MM.1S (cell line): ENCODE measurements at places on chromosomes 2 and 18.

GRCh38 chr2:51028829-51029228 lies 3.1 kb downstream of the NRXN1 start:
- DNase-seq, result no peak

DNA sequence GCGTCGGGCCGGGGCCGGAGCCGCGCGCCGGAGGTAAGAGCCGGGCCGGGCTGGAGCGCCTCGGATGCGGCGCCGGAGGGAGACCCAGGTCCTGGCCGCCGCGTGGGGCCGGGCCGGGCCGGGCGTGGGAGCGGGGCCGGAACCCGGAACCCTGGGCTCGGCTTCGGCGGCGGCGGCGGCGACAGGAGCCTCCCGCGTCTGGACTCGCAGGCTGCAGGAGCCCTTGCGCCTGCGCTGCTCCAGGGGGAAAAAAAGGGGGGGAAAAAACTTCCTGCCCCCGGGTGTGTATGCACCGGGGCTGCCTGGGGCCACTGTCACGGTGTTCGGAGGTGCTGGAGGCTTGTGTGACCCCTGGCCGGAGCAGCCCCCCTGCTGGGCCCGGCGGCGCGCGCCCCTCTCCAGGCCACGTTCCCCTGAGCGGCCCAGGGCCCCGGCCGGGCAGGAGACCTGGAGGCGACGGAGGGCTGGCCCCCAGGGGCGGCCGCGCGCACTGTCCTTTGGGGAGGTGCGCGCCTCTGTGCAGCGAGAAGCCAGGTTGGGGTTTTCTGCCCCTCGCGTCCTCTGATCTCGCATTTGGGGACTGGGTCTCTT lies 864 bp downstream of the KLHL29 start:
- DNase-seq, result no peak

DNA sequence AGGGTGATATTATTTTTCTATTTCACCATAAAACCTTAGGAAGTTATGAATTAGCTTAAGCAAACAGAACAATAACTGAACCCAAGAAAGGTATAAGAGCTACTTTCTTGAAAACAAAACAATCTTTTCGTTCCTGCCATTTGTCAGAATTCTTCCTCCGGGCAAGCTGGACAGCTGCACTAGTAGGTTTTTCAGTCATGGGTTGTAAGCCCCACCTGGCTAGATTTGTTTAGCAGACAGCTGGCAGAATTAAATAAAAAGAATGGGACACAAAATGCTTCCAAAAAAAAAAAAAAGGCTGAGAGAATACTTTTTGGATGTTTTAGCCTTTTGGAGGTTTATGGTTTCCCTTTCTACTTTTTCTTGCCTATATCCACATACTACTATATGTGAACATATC lies 694.1 kb downstream of the ARHGAP15 start:
- DNase-seq, result no peak

DNA sequence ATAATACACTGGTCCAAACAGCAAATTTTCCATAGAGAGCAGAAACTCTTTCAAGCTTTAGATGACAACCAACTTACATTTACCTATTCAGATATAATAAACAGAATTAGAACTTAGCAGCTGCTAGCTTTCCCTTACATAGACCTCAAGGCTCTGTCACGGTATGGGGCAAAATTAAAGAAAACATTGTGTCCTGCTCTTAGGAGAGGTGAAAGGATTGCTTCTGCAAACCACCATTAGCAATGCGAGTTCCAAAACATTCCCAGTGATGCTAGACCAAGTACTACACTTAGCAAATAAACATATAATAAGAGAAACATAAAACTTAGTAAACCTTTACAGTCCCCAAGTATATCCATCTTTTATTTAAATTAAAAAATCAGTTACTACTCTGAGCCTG lies 183.3 kb downstream of the CAMKMT start:
- DNase-seq, result no peak

DNA sequence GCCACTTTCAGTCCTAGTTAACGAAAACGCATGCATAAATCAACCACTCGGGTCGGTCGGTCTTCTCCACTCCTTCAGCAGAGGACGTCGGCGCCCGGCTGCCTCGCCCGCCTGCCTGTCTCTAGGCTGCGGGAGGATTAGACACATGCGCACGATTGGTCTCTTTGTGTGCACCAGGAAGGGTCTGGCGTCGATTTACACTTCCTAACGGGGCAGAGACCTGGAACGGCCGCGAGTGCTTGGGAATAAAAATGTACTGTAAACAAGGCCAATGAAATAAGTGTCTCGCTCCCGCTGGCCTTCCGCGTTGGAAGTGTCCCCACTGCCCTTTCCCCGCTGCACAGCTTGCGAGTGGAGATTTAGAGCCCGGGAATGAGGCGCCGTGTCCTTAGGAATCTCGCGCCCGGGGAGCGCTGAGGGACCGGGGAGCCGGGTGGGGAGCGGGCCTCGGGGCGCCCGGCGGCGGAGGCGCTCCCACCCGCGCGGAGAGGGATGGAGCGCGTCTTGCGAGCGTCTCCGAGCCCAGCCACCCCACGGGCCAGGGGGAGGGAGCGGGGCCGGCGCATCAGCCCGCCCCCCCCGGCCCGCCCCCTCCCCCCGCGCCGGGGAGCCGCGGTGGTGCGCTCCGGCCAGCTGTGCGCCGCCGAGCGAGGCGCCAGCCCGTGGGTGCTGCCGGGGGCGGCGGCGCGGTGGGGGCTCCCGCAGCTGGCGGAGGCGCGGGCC lies at the start of gene DOK6:
DOK6 (plus strand) TSS at position 636 of the 723 bp plus-strand sequence.
- DNase-seq, result no peak

GRCh38 chr2:199405241-199405640 lies 52.5 kb downstream of the SATB2 start:
- DNase-seq, result no peak

GRCh38 chr18:7642331-7642890 lies 75.3 kb downstream of the PTPRM start:
- no peak for DNase-seq

DNA sequence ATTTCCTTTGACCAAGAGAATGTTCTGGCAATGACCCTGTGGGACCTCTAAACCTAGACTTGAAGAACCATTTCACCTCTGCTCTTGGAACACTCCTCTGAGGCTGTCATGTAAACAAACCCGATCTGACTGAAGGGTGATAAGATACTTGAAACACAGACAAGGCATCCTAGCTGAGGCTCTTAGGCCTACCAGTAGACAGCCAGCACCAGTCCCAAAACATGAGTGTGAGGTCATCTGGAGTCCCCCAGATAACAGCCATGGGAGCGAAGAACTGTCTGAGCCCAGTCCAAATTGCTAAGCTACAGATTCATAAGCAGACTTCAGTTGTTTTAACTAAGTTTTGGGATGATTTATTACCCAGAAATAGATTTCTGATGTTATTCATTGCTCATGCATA lies 39.5 kb upstream of the LHCGR start:
- no peak for DNase-seq

DNA sequence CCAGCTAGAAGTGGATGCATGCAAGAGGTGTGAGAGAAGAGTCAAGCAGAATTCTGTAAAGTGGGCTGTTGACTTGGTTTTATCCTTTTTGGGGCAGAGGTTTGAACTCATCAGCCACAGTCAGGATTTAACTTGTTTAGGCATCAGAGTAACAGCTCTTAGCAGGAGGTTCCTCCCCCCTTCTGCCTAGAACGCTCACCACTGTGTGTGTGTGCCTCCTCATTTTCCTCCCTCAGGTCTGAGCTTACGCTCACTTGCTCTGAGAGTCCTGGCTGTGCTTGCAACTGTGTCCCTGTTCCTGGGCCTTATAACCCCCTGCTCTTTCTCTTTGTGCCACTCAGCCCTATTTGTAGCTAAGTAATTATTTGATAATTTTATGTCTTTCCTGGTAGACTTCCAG lies 167.9 kb downstream of the TMEM182 start:
- no peak for DNase-seq

DNA sequence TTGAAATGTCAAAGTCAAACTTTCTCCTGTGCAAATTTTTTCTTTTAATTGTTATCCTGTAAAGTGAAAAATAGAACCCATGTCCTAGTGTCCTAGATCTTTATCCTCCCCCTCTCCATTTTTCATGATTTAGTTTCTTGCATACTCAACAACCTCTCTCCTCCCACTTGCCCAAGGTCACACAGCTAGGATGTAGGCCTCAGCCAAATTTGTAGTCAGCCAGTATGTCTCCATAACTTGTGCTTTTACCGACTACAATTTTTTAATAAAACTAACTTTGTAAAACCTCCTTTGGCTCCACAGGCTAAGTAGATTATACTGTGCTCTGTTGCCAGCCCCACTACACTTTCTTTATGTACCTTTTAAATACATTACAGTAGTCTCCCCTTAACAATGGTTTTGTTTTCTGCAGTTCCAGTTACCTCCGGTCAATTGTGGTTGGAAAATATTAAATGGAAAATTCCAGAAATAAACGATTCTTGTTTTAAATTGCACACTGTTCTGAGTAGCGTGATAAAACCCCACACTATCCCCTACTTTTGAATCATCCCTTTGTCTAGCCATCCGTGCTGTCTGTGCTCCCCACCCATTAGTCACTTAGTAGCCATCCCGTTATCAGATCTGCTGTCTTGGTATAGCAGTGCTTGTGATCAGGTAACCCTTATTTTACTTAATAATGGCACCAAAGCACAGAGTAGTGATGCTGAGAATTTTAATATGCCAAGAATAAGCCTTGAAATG lies 22.8 kb downstream of the GULP1 start:
- no peak for DNase-seq

DNA sequence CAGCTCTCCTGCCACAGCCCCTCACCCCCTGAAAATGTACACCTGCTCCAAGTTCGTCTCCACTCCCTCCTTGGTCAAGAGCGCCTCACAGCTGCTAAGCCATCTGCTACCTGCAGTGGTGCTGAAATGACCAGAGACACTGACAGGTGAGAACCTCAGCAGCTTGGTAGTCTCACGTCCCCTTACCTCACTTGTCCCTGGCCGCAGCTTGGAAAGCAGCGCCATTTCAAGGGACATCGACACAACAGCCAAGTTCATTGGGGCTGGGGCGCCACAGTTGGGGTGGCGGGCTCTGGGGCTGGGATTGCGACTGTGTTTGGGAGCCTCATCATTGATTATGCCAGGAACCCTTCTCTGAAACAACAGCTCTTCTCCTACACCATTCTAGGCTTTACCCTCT lies 47.5 kb downstream of the ANKRD44 start:
- DNase-seq, result no peak

DNA sequence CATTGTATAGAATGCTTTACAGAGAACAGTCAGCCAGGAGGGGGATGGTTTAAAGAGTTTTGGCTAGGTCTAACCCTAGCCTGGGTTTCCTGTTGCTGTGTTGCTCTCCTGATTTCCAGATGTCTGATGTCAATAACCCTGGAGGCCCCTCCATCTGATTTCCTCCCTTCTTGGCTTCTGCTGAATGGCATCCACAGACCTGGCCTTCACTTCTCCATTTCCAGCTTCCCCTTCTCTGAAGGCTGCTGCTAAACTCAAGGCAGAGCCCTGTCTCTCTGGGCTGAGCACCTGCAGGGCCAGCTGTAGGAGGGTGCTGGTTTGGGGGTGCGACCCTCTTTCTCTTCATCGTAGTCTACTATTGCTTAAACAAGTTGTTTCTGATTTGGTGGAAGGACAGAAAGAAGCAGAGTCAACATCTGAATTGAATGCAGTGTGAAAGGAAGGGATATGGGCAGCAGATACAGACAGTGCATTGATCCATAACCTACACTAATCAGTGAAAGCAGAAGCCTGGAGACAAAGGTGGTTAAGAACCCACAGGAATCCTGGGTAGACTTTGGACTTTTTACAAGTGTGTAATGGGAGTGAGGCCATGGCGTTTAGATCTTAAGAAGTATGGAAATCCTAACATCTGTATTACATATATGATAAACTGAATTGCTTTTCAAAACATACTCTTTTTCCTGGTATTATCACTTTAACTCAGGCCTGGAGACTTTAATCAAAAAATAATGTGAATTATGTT lies 153.6 kb downstream of the HRH4 start:
- no peak for DNase-seq

DNA sequence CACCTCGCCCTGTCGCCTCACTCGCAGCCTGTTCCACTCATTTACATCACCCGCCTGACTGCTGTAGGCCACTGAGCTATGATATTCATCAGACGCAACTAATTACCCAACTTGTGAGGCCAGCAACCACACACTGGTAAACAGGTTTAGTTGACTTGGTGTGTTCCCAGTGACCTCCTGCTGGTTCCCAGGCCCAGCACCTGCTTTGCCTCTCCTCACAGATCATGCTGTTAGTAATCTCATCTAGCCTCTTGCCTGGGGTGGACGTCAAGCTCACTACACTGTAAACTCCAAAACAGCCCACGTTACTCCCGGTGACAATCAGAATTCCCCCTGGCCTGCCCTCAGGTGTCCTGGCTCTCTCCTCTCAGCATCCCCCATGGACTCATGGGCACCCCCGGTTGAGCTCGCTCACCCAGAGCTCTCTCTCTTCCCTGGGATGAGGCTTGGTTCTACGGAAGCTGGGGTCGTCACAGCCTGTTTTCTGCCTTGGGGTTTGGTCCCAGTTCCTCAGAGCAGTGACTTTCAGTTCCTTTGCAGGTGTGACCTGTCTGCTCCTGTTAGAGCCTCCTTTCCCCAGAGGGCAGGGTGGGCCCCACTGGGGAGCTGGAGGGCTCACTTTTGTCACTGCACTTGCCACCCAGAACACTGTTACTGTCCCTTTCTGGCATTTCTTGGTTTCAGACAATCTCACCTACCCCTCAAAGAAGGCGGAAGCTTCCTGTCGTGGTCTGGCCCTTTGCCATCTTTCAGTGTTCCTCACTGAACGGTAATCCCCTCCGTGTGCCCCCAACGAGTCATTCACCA lies 40.3 kb downstream of the INPP5D start:
- DNase-seq, result peak; percentile 65

DNA sequence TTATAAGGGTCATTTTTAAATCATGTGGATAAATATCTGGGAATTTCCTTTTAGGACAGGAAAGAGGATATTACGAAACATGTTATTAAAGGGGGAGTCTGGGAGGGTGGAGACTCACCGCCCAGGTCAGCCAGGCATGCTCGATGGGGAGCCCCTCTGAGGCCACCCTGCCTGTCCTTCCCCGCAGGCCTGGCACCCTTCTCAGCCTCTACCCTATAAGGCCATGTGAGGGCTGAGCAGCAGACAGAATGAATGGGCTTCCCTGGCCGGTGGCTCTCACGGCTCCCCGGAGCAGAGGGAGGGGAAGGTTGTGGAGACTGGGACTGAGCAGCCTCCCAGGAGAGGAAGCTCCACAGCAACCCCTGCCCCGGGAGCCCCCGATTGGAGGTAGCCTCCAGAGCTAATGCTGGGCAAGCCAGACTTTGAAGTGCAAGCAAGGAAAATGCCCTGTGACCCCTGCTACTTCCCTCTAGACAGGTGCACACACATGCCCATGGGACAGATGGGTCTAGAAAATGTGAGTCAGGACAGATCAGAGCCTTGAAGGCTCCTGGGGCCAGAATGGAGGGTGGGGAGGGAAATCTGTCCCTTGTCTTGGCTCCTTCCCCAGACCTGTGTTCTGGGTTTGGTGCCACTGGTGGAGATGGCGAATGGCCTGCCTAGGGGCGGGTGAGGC lies 13.2 kb upstream of the ARMC9 start:
- no peak for DNase-seq

- no peak for DNase-seq
Measured at GRCh38 chr18:69758458-69758857, 189.2 kb downstream of the CD226 start.

DNA sequence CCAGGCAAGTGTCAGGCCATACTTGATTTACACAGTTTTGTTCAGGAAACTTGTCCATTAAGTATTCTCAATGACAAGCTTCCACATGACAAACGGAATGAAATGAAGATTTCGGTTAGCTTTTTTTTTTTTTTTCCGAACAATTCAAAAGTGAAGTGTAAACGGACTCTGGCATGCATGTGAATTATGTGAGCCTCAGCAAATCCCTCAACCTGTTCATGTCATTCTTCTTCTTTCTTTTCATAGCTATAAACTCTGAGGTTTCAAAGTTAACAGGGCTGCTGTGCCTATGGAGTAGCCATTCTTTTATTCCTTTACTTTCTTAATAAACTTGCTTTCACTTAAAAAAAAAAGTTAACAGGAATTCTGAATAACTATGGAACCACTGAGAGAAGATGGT lies 110.3 kb downstream of the NOL10 start:
- no peak for DNase-seq
